ENCODE measurements at places on chromosomes 11 and 22.

DNA sequence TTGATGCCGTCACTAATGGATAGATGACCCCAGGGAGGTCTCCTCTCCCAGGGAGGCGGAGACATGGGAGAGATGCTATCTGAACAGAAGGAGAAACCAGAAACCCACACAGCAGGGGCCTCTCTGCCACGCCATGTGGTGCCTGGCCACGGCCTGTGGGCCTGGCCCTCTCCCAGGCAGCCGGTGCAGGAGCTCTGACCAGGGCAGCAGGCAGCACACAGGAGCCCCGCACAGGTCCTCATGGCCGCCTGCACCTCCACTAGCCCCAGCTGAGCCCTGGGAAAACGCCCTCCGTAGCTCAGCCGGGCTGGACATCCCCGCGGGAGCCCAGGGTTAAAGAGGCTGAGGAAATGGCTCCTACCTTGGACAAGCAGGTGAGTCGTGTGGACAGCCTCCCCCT is 19.8 kb downstream of the IGSF9B start:
- no peak for DNase-seq

GRCh38 chr11:112345166-112345565 is 84.5 kb upstream of the PLET1 start:
- DNase-seq, result no peak

DNA sequence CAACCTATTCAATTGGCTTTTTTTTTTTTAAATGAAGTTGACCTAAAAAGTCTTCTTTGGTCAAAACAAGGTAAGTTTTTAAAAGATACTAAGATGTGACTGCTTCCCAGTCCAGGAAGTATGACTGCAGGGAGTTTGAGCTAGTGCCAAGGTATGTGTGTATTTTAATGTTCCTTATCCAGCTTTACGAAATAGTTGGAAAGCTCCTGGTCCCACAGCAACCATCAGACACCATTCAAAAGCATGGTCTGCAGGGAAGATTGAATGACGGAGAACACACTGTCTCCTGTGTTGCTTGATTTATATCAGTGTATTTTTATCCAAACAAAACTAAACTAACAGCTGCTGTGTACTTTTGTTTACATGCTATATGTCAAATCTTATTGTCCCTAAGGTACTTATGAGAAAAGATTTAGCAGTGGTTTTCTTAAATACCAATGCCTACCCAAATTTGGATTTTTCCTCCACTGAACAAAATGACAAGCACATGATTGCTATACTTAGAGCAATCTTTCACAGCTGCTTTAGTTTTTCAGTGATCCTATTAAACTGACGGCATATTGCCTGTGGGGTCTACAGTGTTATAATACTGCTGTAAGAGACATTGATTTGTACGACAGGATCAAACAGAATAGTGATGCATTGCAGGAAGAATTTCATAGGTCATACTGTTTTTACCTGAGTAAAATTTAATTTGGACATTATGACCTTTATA is 122.9 kb downstream of the DCDC1 start:
- DNase-seq, result no peak

GRCh38 chr22:25235547-25236290 is 16.3 kb downstream of the CRYBB2 start:
- DNase-seq, result peak; percentile 82

DNA sequence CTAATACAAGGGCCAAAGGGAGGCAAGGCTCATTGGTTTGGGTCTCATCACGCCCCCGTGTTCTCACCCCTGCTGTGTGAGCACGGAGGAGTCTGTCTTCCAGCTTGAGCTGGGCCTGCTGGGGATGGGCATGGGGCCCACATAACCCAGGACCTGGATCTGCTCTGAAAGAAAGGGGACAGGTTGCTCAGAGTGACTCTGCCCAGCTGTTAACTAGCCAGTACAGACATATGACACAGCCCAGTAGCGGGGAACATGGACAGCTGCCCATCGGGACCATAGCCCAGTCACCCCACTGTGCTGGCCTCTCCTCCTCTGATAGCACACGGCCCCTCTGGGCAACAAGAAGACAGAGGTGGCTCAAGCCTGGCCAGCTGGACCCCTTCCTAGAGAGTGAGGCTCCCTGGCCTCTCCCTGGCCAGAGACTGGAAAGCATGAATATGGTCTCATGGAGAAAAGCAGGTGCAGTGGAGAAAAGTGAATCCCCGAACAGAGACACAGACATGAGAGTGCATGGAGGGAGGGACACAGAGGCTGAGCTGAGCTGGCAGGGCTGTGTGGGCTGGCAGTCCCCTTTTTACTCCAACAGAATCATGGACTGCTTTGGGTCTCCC is 973.9 kb downstream of the BRD1 start:
- no peak for DNase-seq

DNA sequence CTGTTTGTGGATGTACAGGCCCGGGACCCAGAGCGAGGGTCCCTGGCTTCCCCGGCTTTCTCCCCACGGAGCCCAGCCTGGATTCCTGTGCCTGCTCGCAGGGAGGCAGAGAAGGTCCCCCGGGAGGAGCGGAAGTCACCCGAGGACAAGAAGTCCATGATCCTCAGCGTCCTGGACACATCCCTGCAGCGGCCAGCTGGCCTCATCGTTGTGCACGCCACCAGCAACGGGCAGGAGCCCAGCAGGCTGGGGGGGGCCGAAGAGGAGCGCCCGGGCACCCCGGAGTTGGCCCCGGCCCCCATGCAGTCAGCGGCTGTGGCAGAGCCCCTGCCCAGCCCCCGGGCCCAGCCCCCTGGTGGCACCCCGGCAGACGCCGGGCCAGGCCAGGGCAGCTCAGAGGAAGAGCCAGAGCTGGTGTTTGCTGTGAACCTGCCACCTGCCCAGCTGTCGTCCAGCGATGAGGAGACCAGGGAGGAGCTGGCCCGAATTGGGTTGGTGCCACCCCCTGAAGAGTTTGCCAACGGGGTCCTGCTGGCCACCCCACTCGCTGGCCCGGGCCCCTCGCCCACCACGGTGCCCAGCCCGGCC is 16.7 kb upstream of the ACR start:
- DNase-seq, result no peak

- DNase-seq, result no peak
Observed at GRCh38 chr11:63910675-63911074, 6.3 kb downstream of the RCOR2 start.

GRCh38 chr11:19892387-19892786 is 179.8 kb downstream of the NAV2 start:
- DNase-seq, result no peak

DNA sequence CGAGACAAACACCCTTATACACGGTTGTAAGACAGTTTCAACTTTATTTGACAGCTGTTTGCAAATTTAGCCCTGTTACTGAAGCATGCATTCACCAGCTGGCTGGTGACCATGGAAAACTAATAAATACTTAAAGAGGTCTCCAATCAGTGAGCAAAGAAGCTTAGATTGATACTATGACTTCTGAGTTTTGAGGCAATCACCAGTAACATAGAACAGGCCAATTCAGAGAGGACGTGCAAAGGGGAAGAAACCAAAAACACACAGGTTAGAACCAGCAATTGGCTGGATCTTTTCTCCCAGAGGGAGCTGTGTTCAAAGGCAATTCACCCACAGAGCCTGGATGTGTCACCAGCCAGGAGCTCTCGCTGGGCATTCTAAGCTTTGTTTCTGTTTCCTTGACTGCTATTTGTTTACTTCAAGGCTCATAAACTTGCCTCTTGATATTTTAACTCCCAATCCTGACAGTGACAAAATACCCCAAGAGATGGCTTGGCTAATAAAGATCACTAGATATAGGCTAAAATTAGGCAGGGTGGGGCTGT is 113.6 kb upstream of the MTMR2 start:
- no peak for DNase-seq

- no peak for DNase-seq
Observed at GRCh38 chr11:69666752-69667536, 8.2 kb downstream of the LTO1 start.

GRCh38 chr22:42270176-42270509 is 310 bp downstream of the TCF20 start:
- DNase-seq, result no peak

DNA sequence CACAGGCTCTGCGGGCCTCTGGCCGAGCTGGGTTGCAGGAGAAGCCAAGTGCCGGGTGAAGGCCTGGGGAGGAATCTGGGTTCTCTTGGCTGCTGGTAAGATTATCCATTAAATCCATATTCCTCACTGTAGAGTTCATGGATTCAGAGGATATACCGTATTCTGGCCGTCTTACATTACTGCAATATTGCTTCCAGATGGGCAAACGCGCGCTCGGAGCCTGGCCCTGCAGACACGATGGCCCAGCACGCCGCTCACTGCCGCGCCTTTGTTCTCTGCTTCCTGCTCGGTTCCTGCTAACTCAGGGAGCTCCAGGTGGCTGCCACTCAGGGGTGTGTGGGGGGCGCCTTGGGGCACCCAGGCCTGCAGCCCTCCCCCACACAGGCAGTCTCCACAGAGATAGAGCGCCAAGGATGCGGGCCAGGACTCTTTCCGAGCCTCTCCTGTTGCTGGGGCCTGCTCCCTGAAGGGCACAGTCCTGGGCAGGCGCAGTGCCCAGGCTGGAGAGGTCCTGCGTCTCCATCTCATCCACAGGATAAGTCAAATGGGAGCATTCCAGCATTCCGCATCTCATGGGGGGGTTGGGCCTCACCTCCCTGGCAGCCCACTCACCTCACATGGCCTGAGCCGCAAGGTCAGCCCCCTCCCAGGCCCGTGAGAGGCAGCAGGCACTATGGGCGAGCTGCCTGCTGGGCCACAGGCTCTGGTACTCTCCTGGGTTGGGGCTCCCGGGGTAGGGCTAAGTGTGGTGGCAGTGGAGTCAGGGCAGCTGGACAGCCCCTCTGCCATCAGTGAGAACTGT is 14.1 kb upstream of the KCNQ1OT1 start:
- no peak for DNase-seq

DNA sequence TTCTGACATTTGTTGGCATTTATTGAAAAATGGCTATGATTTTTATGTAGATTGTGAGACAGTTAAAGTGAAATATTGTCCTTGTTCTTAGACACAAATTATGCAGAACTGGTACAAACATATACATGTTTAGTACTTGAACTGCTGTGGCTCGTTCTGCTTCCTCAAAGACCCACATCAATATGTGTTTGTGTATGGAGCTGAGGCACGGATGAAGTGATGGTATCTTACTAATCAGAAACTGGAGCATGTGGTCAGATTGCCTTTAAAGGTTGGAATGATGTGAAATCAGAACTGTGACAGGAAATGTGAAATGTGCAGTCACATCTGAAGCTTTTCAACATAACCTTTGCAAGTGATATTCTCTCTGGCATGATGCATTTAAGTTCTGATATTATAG is 130.4 kb downstream of the NAV2 start:
- no peak for DNase-seq

GRCh38 chr11:127943763-127944162 is 643.6 kb downstream of the ETS1 start:
- no peak for DNase-seq

GRCh38 chr11:16191868-16192240 is 164.5 kb downstream of the SOX6 start:
- DNase-seq, result no peak

- DNase-seq, result no peak
Observed at GRCh38 chr11:126501641-126502040, 146.2 kb downstream of the ST3GAL4 start.

GRCh38 chr22:27264184-27264583 is 537.4 kb downstream of the MN1 start:
- DNase-seq, result no peak

DNA sequence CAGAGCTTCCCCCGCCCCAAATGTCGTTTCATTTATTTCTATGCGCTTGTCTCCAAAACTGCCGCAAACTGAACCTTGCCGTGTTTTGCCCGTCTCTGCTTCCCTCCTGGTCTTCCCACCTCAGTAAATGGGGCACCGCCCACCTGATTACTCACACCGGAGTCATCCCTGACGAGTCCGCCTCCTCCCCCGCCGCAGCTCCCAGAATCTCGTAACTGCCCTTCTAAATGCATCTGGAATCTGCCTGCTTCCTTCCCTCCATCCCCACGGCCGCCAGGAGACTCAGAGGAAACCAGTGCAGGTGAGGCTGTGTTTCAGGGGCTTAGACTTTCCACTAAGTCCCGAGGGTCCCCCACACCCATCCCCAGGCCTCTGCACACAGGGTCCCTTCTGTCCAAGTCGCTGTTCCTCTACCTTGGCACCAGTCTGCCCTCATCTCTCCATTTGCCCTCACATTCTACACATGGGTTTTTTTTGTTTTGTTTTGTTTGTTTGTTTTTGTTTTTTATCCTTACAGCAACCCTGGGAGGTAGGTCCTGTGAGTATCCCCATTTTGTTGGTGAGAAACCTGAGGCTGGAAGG is 62.6 kb upstream of the PHF21B start:
- peak; percentile 16 for DNase-seq

DNA sequence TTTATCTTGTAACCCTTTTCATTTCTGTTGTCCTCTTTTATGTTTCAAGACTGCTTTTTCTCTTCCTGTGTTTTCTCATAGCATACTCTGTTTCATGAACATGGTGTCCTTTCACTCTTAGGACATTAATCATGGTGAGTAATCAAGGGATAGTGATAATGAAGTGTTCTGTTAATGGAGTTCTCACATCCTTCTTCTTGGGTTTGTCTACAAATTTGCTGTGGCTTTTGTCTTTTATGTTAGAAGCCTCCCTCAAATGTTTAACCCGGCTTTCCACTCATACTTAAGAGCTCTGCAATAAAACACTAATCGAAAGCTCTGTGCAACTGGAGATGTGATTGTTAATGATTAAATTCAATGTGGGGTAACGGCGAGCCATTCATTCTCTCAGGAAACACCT is 593.6 kb downstream of the NELL1 start:
- peak; percentile 0 for DNase-seq

GRCh38 chr22:44173154-44173553 is 7.6 kb upstream of the PARVG start:
- no peak for DNase-seq

DNA sequence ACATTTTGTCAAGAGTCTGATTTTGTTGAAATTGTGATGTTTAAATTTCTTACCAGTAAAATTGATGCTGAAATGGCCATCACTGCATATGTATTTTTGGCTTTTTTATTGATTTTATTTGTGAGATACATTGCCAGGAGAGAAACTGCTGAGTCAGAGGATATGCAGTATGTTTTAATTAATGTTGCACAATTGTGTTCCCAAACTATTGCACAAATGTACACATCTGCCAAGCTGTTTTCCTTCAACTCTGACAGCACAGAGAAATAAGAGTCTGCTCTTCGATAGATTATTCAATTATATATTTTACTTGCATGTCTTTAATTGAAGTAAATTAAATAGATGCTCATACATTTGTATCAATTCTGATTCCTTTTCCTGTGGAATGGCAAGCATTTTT is 640.2 kb upstream of the LUZP2 start:
- DNase-seq, result no peak

DNA sequence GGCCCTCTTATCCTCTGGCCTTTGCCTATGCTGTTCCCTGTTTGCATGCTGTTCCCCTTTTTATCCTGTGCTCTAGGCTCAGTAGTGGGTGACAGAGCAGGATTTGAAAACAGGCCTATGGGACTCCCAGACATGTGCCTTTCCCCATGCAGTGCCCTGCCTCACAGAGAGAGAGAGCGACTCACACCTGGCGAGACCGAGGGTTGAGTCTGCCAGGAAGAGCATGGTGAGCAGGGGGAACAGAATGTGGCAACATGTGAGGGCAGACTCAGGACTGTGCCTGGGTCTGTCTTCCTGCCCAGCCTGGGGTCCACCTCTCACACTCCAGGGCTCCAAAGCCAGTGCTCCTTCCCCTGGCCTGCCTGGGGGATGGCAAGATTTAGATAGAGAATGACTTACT is 75.0 kb downstream of the NFAM1 start:
- no peak for DNase-seq
